Activated naive CD4-positive, alpha-beta T cell treated with anti-CD3 and anti-CD28 coated beads for 36 hours (primary cell): ENCODE measurements at places on chromosomes 5 and 9. TPM values are rescaled to one million over a fixed set of nuclear protein-coding genes. Genes with fewer than 3 reads are reported as not detected.

Gene ADCY2
- total RNA-seq, result not detected

Gene C7
- total RNA-seq, result not detected

Gene TAF11L10
- total RNA-seq, result not detected

Gene SLC27A6
- total RNA-seq, result not detected

Gene LHX3
- not detected for total RNA-seq

Gene LIX1
- total RNA-seq, result not detected

Gene GPSM1
- 9.0 TPM for total RNA-seq

Gene ANKRD20A1
- 0.88 TPM for total RNA-seq

Gene CARD9
- 0.22 TPM for total RNA-seq

Gene C5orf52
- total RNA-seq, result not detected

Gene PCDHGA2
- total RNA-seq, result not detected

Gene GZMA
- total RNA-seq, result 0.24 TPM

Gene SH3GLB2
- 38.2 TPM for total RNA-seq

Gene ODF2
- 73.6 TPM for total RNA-seq

Gene ZNF354C
- 5.8 TPM for total RNA-seq

Gene FOXE1
- total RNA-seq, result 0.10 TPM

Gene ARID3C
- 0.37 TPM for total RNA-seq

Gene SEMA4D
- total RNA-seq, result 160 TPM

Gene GRM6
- total RNA-seq, result not detected

Gene HSPB3
- total RNA-seq, result not detected

Gene IL13
- 0.24 TPM for total RNA-seq

Gene NMUR2
- not detected for total RNA-seq

Gene SLC6A19
- not detected for total RNA-seq

Gene CDC20B
- total RNA-seq, result not detected

Gene MYMK
- total RNA-seq, result not detected

Gene FANCG
- total RNA-seq, result 118 TPM

Gene GRK6
- total RNA-seq, result 117 TPM

Gene ENTPD2
- total RNA-seq, result not detected

Gene DPP7
- 162 TPM for total RNA-seq

Gene GFI1B
- not detected for total RNA-seq
